Smooth muscle cell of trachea (primary cell): ENCODE measurements at places on chromosomes 1 and 21. TPM values are rescaled to one million over a fixed set of nuclear protein-coding genes. Genes with fewer than 3 reads are reported as not detected.

PEX19 gene
- 62.0 and 86.7 TPM in 2 replicates for total RNA-seq

RNU5D-1 gene
- total RNA-seq = not detected in 2 replicates

NUP210L gene
- 0.15 and 0.17 TPM in 2 replicates for total RNA-seq

BCAR3 gene
- total RNA-seq = 25.5 and 28.4 TPM in 2 replicates

SPRR1B gene
- total RNA-seq = not detected in 2 replicates

ZBTB37 gene
- total RNA-seq = 7.6 and 8.6 TPM in 2 replicates

TNFRSF9 gene
- total RNA-seq = 0.17 TPM in 1 of 2 replicates, not detected in the other

NT5C1A gene
- not detected in 2 replicates for total RNA-seq

EDARADD gene
- under 0.01 TPM in 1 of 2 replicates, not detected in the other for total RNA-seq

TSPAN1 gene
- total RNA-seq = not detected in 2 replicates

BCL2L15 gene
- total RNA-seq = under 0.01 and 0.17 TPM in 2 replicates

SELENBP1 gene
- total RNA-seq = 74.0 and 120 TPM in 2 replicates

FAM167B gene
- 0.29 and 0.66 TPM in 2 replicates for total RNA-seq

ALPL gene
- 0.87 and 13.9 TPM in 2 replicates for total RNA-seq

ZMYND12 gene
- total RNA-seq = 0.29 and 2.6 TPM in 2 replicates

RERE gene
- total RNA-seq = 37.5 and 41.0 TPM in 2 replicates

SLAMF9 gene
- 0.33 TPM in 1 of 2 replicates, not detected in the other for total RNA-seq

VHLL gene
- not detected in 2 replicates for total RNA-seq

SMPDL3B gene
- total RNA-seq = 0.17 TPM in 1 of 2 replicates, not detected in the other

OSCP1 gene
- total RNA-seq = 15.7 and 17.3 TPM in 2 replicates

TSPEAR gene
- total RNA-seq = not detected in 2 replicates

LYPLAL1 gene
- 41.7 and 44.8 TPM in 2 replicates for total RNA-seq

KLHDC9 gene
- total RNA-seq = 1.9 and 4.5 TPM in 2 replicates

PADI4 gene
- not detected in 2 replicates for total RNA-seq

MIS18A gene
- total RNA-seq = 3.8 and 15.3 TPM in 2 replicates

TMEM200B gene
- 20.0 and 22.8 TPM in 2 replicates for total RNA-seq

HES3 gene
- total RNA-seq = not detected in 2 replicates

KCNT2 gene
- total RNA-seq = 2.3 and 2.5 TPM in 2 replicates

DISC1 gene
- total RNA-seq = 3.0 and 3.5 TPM in 2 replicates
